ENCODE measurements at places on chromosomes 7 and 10. TPM values are rescaled to one million over a fixed set of nuclear protein-coding genes. Genes with fewer than 3 reads are reported as not detected.

GRCh38 chr10:125148528-125148927 is 11.8 kb downstream of the CTBP2 start:
- ATAC-seq: no peak

DNA sequence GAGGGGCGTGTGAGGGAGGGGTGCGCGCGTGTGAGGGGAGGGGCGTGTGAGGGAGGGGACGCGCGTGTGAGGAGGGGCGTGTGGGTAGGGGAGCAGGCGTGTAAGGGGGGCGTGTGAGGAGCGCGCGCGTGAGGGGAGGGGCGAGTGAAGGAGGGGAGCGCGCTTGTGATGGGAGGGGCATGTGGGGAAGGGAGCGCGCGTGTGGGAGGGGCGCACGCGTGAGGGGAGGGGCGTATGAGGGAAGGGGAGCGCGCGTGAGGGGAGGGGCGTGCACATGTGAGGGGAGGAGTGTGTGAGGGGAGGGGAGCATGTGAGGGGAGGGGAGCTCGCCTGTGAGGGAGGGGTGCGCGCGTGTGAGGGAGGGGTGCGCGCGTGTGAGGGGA is 19.1 kb downstream of the MXI1 start:
- ATAC-seq: peak; percentile 85

- peak; percentile 75 for ATAC-seq
These were observed 11.6 kb downstream of the PDLIM1 start for GRCh38 chr10:95279042-95279820.

GRCh38 chr10:69418052-69418752 is 1.5 kb upstream of the TACR2 start:
- no peak for ATAC-seq

DNA sequence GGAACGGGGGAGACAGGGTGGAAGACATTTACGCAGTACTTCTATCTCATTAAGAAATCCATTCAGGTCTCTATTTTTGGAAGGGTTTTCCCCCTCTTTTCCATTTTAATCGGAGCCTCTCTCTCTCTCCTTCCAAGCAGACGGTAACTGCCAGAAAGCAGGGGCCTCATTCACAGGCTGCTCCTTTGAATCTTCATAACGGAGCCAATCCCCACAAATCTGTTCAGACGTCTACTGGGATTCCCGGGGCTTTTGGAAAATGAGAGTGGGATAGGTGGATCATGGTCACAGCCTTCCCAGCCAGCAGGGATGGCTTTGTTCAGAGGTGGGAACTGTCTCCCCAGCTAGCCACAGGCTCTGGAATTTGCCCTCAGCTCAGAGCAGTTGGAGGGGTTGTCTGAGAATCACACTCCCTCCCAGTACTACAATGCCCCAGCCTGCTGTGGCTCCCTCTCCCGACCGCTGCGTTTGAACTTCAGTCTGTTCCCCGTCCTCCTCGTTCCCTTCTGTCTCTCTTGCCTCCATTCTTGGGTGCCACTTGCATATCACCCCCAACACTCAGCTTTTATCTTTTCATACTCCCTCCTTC is 413.6 kb downstream of the PLXNA4 start:
- no peak for ATAC-seq

DNA sequence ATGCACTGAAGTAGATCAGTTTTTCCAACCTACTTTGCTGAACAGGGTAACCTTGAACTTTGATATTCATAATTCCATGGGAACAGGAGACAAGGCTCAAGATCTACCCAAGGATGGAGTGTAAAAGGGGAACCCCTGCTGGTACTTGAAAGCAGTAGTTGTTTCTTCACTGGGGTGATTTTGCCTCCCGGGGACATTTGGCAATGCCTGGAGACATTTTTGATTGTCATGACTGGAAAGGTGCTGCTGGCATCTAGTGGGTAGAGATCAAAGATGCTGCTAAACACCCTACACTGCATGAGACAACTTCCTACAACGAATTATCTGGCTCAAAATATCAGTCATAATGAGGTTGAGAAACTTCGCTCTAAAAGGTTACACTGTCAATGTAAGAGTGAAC is 214.8 kb upstream of the CTBP2 start:
- ATAC-seq: no peak

DNA sequence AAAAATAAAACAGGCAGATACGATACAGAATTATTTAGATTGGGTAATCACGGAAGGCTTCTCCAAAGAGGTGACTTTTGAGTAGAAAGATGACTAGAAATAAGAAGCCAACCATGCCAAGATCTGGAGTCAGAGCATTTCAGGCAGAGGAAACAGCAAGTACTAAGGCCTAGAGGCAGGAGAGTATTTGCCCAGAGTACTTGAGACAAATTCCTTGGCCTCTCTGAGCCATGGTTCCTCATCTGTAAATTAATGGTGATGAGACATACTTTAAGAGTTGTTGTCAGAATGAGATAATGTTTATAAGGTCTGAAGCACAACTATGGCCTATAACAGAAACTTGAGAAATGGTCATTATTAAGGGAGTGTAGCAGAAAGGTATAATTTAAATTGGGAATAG is 15.8 kb upstream of the GPR37 start:
- no peak for ATAC-seq

DNA sequence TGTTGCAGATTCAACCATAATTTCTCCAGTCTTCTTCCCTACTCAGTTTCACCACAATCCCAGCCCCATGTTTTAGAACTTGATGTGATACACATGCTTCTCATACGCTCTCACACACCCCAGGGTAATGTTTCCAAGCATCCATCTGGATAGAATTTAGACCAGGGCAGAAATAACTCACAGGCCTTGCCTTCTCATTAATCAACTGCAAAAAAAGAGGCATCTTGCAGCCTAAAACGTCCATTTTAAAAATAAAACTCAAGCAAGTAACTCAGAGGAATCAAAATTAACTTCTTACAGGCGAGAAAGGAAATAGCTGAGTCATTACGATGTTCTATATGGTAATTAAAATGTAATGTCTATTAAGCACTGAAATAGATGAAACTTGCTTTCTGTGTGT is 127.2 kb upstream of the RSU1 start:
- no peak for ATAC-seq

- ATAC-seq: no peak
These were observed 4.5 kb downstream of the GPRIN2 start for GRCh38 chr10:46551701-46552525.

- ATAC-seq: no peak
These were observed 394.9 kb downstream of the HTR7 start for GRCh38 chr10:90462749-90463470.

- ATAC-seq: no peak
These were observed 5.0 kb downstream of the AVPI1 start for GRCh38 chr10:97682042-97682441.

- ATAC-seq: no peak
These were observed 335.8 kb downstream of the PRPF18 start for GRCh38 chr10:13922586-13922985.

- no peak for ATAC-seq
These were observed 90.7 kb upstream of the LEP start for GRCh38 chr7:128150223-128150865.

DNA sequence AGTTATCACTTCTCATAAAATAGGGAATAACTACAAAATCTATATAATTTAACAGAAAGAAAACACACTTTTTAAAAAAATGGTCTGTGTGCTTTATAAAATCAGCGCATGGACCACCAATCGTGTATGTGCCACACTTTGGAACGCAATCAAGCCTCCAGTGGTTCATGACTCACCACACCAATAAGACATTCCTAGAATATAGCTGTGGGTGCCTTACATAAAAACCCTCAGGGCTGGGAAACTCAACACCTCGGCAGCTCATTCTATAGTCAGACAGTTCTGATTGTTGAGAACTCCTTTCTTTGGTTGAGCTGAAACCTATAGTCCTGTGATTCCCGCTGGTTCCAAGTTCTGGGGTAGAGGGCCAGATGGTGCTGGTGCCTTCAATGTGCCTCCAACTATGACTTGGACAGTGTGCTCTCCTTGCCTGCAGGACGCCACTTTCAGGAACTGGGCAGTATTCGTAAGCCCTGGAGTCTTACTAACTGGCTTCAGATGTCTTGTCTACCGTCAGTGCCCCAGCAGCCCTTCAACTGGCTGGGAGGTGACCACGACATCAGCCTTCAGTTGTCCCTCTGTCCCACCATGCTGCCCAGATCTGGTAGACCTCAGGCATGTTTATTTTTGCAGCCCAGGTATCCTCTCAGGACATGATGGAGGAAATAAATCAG is 135.7 kb upstream of the GDF10 start:
- no peak for ATAC-seq

DNA sequence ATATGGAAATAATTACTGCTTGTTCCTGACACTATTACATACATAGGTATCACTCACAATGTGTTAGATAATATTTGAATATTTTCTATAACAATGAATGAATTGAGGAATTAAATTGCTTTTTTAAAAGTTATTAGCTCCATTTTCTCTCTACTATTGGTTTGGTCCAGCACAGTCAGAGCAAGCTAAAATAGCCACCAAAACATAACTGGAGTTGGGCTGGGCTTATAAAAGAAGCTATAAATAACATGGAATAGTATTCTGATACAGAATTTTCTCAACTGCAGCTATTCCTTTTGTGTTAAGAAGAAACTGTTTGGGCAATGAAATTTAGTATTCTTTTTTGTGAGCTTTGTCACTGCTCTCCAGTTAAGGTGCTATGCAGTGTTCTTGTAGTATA is 142.6 kb upstream of the LRRN3 start:
- no peak for ATAC-seq

DNA sequence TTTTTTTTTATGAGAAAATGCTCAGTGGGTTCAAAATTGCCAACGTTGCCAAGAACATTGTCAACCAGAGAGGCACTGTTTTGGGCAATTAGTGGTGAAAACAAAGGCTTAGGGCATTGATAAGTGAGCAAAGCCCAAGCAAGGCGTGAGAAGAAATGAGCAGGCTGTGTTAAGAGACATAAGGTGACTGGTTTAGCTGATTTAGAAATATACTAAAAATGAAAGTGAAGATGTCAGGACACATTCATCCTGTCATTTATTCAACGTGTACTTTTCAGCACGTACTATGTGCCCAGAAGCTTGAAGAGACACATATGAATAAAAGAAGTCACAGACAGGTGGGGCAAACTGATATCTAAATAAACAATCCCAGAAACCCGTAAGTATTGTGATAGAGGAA is 31.8 kb downstream of the AOAH start:
- no peak for ATAC-seq

- no peak for ATAC-seq
These were observed 11.7 kb upstream of the SEC24C start for GRCh38 chr10:73732426-73732825.

DNA sequence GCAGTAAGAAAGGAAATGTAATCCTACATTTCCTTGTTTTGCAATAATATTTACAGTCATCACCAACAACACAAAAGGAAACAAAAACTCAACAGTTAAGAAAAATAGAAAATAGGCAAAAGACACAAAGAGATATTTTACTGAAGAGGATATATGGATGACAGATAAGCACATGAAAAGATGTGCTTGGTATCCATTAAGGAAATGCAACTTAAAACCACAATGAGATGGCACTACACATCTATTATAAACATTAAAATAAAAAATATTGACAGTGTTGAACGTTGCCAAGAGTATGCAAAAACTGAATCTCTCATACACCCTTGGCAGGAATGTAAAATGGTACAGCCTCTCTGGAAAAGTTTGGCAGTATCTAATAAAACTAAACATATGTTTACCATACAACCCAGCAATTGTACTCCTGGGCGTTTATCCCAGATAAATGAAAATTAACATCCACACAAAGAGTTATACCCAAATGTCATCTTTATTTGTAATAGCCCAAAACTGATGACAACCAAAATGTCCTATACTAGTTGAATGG is 5.4 kb downstream of the CEP41 start:
- ATAC-seq: no peak

DNA sequence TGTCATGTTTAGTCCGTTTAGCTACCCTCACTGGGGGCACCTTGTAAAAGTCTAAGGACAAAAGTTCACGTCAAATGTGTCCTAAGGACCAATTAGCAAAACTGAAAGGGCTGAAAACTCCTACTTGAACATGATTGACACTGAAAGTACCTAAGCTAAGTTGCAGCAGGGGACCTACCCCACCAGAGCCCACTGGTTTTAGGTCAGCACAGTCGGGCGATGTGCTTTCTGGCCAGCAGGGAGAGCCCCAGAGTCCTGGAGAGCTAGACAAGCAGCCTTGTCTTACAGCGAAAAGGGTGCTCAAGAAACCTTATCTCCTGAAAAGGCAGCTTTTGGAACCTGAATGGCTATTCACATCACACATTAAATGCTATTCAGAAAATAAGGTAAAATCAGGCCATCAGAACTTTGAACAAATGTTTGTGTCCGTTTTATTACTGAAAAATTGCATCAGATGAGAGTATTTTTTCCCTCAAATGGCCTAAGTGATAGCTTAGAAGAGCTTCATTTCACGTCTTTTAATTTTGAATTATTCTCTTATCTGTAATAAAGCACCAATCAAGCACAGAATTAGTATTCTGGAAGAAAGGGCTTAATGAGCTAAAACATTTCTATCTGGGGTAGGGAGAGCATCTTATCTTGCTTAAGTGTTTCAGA is 52.2 kb upstream of the MKI67 start:
- no peak for ATAC-seq

GRCh38 chr10:73902351-73902750 is 8.6 kb upstream of the PLAU start:
- ATAC-seq: no peak

- no peak for ATAC-seq
These were observed 612.0 kb downstream of the CNTNAP2 start for GRCh38 chr7:146728611-146729010.

- ATAC-seq: peak; percentile 63
These were observed 4.6 kb downstream of the ARPC1B start for GRCh38 chr7:99379043-99379577.

- no peak for ATAC-seq
These were observed 335.7 kb downstream of the GPR37 start for GRCh38 chr7:124429923-124430322.

The STK17A gene
- 14.4 TPM for total RNA-seq

The UCMA gene
- total RNA-seq: not detected

The HOXA4 gene
- 5.5 TPM for total RNA-seq

The ADCYAP1R1 gene
- total RNA-seq: 0.12 TPM

The TCAF2 gene
- total RNA-seq: 9.8 TPM

The ZNF503 gene
- 18.8 TPM for total RNA-seq

The CYP2W1 gene
- 0.36 TPM for total RNA-seq

The DDX56 gene
- 51.8 TPM for total RNA-seq

The SMO gene
- total RNA-seq: 7.1 TPM

The CALHM3 gene
- total RNA-seq: not detected

The PMS2 gene
- 9.5 TPM for total RNA-seq

All from esophagus mucosa (tissue), 1 donor.